ENCODE measurements at places on chromosomes 5 and 9. TPM values are rescaled to one million over a fixed set of nuclear protein-coding genes. Genes with fewer than 3 reads are reported as not detected.

Gene PTPA
- 131 TPM for total RNA-seq

Gene ANXA1
- 57.1 TPM for total RNA-seq

Gene IL13
- 4.3 TPM for total RNA-seq

Gene WDR38
- total RNA-seq, result not detected

Gene CER1
- total RNA-seq, result not detected

Gene TAF9
- total RNA-seq, result 89.0 TPM

Gene CACNA1B
- total RNA-seq, result 0.16 TPM

Gene PRRC1
- 39.1 TPM for total RNA-seq

Gene OR1L6
- total RNA-seq, result not detected

DNA sequence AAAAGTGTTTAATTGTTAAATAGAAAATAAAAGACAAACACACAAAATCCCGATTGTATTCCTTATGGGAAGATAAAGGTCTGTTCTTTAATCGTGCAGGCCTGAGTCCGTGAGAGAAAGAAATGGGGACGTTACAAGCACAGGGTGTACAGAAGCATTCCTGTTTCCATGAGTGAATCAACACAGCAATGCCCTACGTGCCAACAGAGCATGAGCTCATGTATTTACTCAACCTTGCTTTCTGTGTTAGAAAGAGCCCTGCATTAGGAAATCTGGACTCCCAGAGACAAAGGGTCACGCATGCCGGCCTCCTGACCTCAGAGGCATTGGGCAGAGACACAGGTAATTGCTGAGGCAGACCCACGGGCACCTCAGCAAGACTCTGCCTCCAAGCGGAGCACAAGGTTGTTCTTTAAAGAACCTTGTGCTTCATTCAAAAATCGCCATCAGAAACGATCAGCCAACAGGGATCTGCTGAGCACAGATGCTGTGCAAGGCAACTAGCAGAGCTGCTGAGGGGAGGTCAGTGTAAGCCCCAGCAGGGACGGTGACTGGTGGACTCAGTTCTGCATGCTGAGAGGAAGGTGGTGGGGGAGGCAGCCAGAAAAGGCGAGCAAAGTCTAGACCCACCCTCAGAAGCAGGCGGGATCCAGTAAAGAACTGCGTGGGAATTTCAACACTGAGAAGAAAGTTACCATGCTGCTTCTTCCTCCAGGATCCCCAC lies 101.0 kb downstream of the TLE1 start:
- no peak for ATAC-seq

GRCh38 chr5:138636398-138636944 lies 61.3 kb upstream of the HSPA9 start:
- ATAC-seq, result no peak

DNA sequence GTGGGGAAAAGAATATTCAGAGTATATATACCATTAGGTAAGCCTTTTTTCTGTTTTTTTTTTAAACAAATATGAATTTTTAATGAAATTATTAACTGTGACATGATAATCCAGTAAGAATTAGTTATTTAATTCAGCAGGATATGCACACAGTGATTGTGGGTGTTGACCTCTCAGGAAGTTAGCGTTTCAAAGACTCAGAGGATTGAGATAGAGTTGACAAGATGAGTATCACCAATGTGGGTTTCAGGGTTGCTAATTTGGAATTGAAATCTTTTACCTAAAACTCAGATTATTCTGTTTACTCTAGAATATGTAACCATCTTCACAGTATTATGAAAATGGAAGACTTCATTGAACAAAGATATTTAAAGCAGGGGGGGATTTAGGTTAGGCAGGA lies 56.2 kb downstream of the FOCAD start:
- no peak for ATAC-seq

DNA sequence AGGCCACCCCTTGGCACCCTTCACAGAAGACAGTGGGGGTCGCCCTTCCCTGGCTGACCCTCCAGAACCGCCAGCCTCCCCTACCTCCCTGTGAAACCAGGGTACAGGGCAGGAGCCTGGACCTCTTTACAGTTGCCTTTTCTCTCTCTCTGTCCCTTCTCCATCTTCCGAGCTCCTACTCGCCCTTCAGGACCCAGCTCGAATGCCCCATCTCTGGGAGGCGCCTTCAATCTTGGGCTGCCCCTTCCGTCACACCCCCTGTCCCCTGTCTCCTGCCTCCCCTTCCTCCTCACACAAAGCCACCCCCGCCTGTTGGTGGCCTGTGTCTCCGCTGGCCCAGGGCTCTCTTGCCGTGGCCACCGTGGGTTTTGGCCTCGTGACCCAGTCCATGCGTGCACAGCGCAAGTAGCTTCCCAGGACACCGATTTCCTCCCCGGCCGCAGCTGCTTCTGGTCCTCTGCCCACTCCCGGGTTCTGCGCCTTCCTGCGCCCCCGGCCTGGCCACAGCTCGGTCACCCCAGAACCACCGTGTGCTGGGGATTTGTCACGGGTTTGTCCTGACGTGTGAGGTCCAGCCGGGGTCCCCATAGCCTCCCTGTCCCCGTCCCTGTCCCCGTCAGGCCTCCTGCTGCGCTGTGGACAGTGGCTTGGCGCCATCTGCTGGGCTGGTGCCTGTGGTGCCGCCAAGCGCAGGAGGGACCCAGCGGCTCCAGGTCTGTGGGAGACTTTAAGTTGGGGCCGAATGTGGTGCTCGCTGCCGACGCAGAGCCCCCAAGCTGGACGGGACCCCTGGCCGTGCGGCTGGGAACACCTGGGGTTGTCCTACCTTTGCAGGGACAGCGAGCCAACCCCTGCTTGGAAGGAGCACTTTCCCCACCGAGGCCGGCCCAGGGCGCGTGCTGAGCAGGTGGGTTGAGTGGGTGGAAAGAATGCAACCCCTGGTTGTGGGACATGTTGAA lies 4.0 kb upstream of the TMEM250 start:
- peak; percentile 30 for ATAC-seq

- ATAC-seq, result peak; percentile 62
Measured at GRCh38 chr9:3337515-3338225, 188.1 kb downstream of the RFX3 start.

GRCh38 chr9:106019702-106020101 lies 325.4 kb downstream of the TMEM38B start:
- ATAC-seq, result no peak

DNA sequence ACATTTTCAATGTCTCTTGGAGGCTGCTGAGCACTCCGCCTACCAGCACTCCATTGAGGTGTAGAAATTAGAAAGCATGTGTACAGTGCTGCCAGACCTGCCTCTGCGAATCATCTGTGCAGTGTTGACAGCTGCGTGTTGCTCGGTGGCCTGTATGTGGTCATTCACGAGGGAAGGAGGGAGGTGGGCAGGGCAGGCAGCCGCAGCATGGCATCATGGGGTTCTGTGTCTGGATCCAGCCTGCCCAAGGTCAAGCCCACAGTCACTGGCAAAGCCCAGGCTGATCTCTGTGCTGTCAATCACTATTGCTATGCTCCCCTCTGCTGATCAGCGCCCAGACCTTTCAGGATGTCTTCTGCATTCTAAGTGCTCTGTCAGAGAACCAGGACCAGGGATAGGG lies 8.0 kb upstream of the PDZD2 start:
- ATAC-seq, result no peak

GRCh38 chr9:135192686-135193085 lies 105.2 kb downstream of the OLFM1 start:
- no peak for ATAC-seq

- ATAC-seq, result no peak
Measured at GRCh38 chr9:34206561-34206960, 27.7 kb downstream of the UBAP1 start.

GRCh38 chr9:106291786-106292185 lies 571.2 kb upstream of the ZNF462 start:
- no peak for ATAC-seq

DNA sequence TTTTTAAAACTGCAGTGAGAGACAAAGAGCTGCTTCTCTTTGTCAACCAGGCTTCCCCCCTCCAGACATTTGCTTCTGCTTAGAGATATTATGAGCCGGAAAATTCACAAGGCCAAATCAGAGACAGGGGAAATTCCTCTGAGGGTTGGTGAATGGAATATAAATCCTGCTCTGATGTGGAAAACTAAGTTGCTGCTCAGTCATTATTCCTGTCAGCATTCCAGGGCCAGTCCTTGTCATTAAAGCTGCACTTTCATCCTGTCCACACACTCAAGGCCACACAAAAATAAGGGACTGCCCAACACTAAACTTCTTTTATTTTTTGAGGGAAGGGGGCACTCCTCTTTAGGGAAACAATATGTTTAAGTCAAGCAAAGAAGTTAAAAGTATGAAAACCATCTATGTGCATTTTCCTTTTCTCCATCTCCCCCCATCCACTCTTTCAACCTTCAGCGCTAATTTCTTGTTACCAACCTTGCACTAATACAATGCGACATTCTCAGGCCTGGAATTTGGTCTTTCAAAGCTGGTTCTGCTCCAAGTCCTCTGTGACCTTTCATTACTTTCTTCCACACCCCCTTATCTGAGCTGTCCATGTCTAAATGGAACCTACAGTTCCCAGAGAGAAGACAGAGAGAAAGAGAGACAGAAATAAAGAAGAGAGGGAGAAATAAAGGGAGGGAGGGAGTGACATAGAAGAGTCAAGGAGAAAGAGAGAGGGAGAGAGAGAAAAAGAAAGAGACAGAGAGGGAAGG lies 118.9 kb upstream of the S1PR3 start:
- ATAC-seq, result no peak

GRCh38 chr9:78783743-78784142 lies 486.8 kb downstream of the PSAT1 start:
- no peak for ATAC-seq

DNA sequence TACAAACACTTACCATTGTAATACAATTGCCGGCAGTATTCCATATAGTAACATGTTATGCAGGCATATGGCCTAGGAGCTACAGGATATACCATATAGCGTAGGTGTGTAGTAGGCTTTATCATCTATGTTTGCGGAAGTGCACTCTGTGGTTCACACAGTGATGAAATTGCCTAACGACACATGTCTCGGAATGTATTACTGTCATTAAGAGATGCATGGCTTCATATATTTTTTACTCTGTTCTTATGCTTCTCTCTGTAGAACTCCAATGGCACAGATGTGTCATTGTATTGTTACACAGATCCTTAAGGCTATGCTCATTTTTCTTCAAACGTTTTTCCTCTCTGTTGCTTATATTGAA lies 19.2 kb upstream of the ANKRD18A start:
- ATAC-seq, result no peak

Measured in activated T-helper 17 cell treated with anti-CD3 and anti-CD28 coated beads, Interleukin-2, amount 50 U/mL, for 72 hours (primary cell).